Liver (tissue), 10 donors: ENCODE measurements at places on chromosomes 11 and 22. TPM values are rescaled to one million over a fixed set of nuclear protein-coding genes. Genes with fewer than 3 reads are reported as not detected.

- DNase-seq: no peak
- no peaks in the 10 kb centered on the region for H3K27me3 ChIP-seq
- no peaks in the 10 kb centered on the region for H3K36me3 ChIP-seq
Measured at GRCh38 chr11:75241906-75242644, 1.5 kb downstream of the TPBGL start.

Gene KRTAP5-8
- not detected for polyA plus RNA-seq

Gene CYP2D6
- 175 TPM for polyA plus RNA-seq

Gene KRTAP5-10
- not detected for polyA plus RNA-seq

GRCh38 chr11:128618603-128619002, 31.2 kb upstream of the ETS1 start:
- H3K27ac ChIP-seq: no peak overlapping the region
- DNase-seq: no peak
- H3K36me3 ChIP-seq: no peaks in the 10 kb centered on the region
- no peaks in the 10 kb centered on the region for H3K27me3 ChIP-seq

Gene SLC35E4
- polyA plus RNA-seq: 0.14 TPM

Gene CRYBA4
- not detected for polyA plus RNA-seq

Gene FAM111A
- 5.9 TPM for polyA plus RNA-seq

Gene SCGB1A1
- not detected for polyA plus RNA-seq

DNA sequence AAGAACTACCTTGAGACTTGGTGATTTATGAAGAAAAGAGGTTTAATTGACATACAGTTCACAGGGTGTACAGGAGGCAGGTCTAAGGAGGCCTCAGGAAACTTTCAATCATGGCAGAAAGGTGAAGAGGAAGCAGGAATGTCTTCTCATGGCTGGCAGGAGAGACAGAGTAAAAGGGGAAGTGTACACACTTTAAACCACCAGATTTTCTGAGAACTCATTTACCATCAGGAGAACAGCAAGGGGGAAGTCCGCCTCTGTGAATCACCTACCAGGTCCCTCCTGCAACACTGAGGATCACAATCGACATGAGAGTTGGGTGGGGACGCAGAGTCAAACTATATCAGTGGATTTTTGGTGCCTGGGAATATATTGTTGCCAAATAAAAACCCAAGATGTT, 40.3 kb upstream of the OR5D13 start:
- no peak for DNase-seq
- no peak overlapping the region for H3K27ac ChIP-seq
- H3K4me1 ChIP-seq: no peaks in the 10 kb centered on the region
- no peaks in the 10 kb centered on the region for H3K36me3 ChIP-seq
- H3K4me3 ChIP-seq: no peak overlapping the region
- H3K27me3 ChIP-seq: no peaks in the 10 kb centered on the region

- H3K27me3 ChIP-seq: no peaks in the 10 kb centered on the region
- no peaks in the 10 kb centered on the region for H3K4me1 ChIP-seq
- no peak overlapping the region for H3K27ac ChIP-seq
- H3K36me3 ChIP-seq: no peaks in the 10 kb centered on the region
- H3K4me3 ChIP-seq: no peak overlapping the region
- no peak for DNase-seq
Measured at GRCh38 chr11:41309716-41310115, 149.7 kb downstream of the LRRC4C start.

DNA sequence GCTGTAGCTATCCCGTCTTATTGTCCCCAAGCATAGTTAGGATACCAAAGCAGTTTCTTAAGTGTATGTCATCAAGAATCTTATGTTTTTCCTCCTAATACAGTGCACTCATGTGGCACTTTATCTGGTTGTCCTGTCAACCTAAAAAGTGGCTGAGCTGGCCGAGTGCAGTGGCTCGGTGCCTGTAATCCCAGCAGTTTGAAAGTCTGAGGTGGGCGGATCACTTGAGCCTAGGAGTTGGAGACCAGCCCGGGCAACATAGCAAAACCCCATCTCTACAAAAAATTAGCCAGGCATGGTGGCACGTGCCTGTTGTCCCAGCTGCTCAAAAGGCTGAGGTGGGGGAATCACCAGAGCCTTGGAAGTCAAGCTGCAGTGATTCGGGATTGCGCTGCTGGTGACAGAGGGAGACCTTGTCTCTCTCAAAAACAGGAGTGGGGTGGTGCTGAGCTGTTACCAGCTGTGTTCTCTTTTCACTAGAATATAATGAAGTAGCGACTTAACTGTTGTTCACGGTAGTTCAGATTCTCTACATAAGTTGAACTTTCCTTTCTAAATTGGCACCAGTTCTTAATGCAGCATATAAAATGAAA, 48.1 kb downstream of the EP300 start:
- no peak for DNase-seq
- no peak overlapping the region for H3K4me3 ChIP-seq
- no peak overlapping the region for H3K27ac ChIP-seq
- H3K27me3 ChIP-seq: no peaks in the 10 kb centered on the region

DNA sequence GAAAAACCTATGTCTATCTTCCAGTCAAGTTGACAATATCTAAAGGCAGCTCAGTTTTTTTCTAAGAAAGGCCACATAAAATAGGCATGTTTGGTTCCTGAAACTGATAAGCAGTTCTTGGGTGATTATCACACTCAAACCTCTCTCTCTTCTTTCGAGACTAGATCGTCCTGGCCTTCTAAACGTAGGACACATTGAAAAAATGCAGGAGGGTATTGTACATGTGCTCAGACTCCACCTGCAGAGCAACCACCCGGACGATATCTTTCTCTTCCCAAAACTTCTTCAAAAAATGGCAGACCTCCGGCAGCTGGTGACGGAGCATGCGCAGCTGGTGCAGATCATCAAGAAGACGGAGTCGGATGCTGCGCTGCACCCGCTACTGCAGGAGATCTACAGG, 15.1 kb downstream of the CDPF1 start:
- peaks cover 7% of the 10 kb centered on the region for H3K4me1 ChIP-seq
- no peak overlapping the region for H3K27ac ChIP-seq
- H3K27me3 ChIP-seq: no peaks in the 10 kb centered on the region
- no peak for DNase-seq
- no peak overlapping the region for H3K4me3 ChIP-seq

DNA sequence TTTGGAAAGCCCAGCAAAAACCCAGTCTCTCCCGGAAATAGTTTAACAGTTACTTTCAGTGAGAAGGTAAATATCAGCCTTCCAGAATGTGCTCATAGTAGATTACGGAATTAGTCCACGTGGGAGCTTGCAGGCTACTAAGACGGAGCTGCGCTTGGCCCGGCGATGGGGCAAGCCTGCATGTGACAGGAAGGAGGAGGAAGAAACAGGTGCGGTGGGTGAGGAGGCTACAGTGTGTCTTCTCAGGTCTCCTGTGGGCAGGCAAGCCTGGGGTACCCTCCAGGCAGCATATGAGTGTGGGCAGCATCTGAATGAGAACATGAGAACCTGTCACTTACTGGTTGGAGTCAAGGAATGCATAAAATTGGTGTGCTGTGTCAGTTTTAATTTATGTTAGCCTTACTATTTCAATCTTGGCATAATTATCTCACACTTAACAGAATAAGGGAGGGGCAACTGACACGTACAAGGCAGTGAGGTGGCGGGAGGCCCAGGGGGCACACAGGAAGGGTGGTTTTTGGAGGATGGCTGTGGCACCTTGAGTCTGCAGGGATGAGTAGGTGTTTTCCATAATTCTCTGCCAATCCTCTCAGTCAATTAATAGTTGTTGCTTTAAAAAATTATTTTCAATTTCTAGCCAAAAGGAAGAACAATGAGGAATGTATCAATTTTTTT, 35.7 kb downstream of the CLMP start:
- H3K27me3 ChIP-seq: peaks cover 3% of the 10 kb centered on the region
- H3K36me3 ChIP-seq: no peaks in the 10 kb centered on the region
- H3K27ac ChIP-seq: no peak overlapping the region
- H3K4me1 ChIP-seq: no peaks in the 10 kb centered on the region
- no peak for DNase-seq

Gene NXPE2
- polyA plus RNA-seq: not detected

DNA sequence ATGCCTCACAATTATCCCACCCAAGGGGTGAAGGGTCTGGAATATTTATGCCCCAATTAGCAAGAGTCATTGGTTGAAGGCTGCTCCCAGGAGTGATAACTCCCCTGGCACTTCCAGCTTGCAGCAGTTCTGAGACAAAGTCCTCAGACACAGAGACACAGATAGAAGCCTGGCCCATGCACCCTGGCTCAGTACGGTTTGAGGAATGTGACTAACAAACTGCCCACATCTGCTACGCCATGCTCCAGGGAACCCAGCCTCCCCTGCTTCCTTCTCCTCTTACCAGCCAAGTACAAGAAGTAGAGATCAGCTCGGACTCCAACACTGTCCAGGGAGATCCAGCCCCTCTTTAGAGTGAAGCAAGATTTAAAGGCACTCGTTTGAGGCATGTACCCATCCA, 48.5 kb upstream of the BMAL1 start:
- no peaks in the 10 kb centered on the region for H3K27me3 ChIP-seq
- DNase-seq: no peak
- no peak overlapping the region for H3K27ac ChIP-seq

- H3K27me3 ChIP-seq: no peaks in the 10 kb centered on the region
- no peak overlapping the region for H3K27ac ChIP-seq
- no peaks in the 10 kb centered on the region for H3K36me3 ChIP-seq
Measured at GRCh38 chr22:50553310-50553709, 7.6 kb downstream of the KLHDC7B start.

DNA sequence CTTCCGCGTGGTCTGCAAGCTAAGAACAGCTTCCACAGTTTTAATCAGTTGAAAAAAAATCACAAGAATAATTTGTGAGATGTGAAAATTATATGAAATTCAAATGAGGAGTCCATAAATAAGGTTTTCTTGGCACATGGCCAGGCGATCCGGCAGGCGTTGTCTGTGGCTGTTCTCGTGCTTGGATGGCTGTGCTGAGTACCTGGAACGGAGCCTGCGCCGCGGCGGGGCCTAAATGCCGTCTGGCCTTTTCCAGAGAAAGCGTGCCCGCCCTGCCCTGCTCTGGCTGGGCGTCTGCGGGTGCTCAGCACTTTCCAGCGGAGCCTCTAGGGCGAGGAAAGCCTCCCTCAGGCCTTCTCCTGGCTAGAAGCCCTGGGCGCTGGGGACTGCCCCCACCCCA, 41.8 kb downstream of the OSBPL5 start:
- no peaks in the 10 kb centered on the region for H3K27me3 ChIP-seq
- no peaks in the 10 kb centered on the region for H3K4me1 ChIP-seq
- no peaks in the 10 kb centered on the region for H3K36me3 ChIP-seq
- DNase-seq: no peak
